Neural progenitor cell (in vitro differentiated cells): ENCODE measurements at places on chromosomes 11 and 22. TPM values are rescaled to one million over a fixed set of nuclear protein-coding genes. Genes with fewer than 3 reads are reported as not detected.

DNA sequence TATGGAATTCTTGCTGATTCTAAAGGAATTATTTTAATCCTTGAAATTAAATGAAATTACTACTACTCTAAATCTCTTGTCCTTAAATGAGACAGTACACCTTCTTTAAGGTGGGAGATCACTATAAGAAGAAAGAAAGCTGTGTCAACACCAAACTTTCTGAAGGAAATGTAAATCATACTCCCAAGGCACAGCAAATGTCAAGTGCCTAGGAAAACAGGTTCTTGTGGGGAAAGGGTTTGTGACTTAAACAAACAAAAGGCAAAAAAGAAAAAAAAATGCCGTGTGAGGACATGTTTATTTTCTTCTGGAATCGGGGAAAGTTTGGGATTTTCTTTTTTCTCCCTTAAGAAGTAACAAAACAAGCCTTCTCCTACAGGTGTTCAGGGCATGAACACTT lies 745.1 kb downstream of the DLG2 start:
- no peak overlapping the region for H3K27ac ChIP-seq
- no peaks in the 10 kb centered on the region for H3K36me3 ChIP-seq
- H3K4me3 ChIP-seq, result no peak overlapping the region
- no peaks in the 10 kb centered on the region for H3K27me3 ChIP-seq
- H3K4me1 ChIP-seq, result no peaks in the 10 kb centered on the region

- no peak for DNase-seq
- H3K27me3 ChIP-seq, result no peaks in the 10 kb centered on the region
- H3K27ac ChIP-seq, result no peak overlapping the region
- no peak overlapping the region for H3K4me3 ChIP-seq
- H3K4me1 ChIP-seq, result no peaks in the 10 kb centered on the region
- H3K36me3 ChIP-seq, result no peaks in the 10 kb centered on the region
These were observed 29.3 kb downstream of the LINC01488 start for GRCh38 chr11:69510471-69511357.

Gene CHRM1
- total RNA-seq, result not detected in 2 replicates

Gene KRTAP5-1
- total RNA-seq, result not detected in 2 replicates
